NCI-H1436 treated with DMSO at 0.1 percent for 48 hours (cell line): ENCODE measurements at places on chromosomes 4 and X.

DNA sequence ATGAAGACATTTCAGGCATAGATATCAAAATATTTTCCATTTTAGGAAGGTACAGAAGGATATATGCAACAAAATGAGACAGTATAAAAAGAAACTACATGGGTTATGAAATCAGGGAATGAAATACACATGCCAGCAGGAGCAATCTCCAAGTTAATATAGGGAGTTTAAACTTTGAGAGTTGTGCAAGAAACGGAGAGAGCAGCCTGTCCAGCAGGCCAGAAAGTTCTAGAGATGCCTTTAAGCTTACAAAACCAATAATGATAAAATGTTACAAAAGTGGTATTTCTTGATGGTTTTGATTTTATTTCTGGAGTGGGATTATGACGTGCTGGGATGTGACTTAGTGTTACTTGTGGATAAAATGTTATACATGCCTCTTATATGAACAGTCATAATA lies 2047.9 kb downstream of the ARAP2 start:
- no peak for DNase-seq

DNA sequence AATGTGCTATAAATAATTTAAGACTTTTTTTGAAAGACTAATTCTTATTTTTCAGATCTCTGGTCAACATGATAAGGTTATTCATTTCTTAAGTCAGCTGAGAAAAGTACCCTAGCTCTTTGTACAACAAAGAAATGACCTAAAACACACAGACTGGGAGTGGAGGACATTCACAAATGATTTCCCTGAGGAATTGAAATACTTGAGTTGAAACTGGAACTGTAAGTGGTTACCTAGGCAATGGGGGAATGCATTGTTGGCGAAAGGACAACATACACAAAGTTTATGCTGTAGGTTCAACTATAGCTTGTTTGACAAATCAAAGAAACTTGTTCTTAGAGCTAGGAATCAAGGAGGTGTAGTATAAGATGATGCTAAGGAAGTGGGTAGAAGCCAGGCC lies 915.5 kb downstream of the FAT4 start:
- DNase-seq: no peak

DNA sequence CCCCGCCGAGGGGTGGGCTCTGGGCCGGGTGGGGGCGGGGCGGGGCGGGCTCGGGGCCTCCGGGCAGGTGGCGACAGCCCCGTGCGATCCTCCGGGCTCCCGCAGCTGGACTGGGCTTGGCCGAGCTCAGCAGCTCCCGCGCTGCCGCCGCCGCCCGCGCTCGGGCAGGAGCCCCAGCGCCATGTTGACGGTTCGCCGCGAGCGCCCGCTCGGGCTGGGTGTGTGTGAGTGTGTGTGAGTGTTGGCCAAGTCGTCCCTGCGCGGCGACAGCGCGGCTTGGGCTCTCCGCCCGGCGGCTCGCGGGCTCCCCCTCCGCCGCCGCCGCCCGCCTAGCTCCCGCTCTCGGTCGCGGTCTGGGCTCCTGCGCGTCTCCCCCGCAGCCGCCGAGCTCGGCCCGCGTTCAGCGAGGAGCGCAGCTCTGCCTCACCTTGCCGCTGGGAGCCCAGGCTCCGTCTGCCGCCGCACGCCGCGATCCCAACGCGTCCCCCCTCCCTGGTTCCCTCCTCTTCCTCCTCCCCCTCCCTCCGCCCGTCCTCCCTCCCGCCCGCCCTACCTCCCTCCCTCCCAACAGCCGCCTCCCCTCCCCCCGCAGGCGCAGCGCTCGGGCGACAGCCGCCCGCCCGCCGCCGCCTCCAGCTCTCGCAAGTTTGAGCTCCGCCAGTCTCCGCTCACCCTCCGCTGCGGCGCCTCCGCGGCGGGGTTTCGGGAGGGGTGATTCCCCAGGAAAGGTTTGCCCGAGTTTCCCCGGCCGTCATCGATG lies at the start of gene BCOR:
Gene BCOR (minus strand): TSS at position 455 of the 760 bp plus-strand sequence. CDS start 20,029 bp downstream, outside the sequence.
- DNase-seq: no peak

DNA sequence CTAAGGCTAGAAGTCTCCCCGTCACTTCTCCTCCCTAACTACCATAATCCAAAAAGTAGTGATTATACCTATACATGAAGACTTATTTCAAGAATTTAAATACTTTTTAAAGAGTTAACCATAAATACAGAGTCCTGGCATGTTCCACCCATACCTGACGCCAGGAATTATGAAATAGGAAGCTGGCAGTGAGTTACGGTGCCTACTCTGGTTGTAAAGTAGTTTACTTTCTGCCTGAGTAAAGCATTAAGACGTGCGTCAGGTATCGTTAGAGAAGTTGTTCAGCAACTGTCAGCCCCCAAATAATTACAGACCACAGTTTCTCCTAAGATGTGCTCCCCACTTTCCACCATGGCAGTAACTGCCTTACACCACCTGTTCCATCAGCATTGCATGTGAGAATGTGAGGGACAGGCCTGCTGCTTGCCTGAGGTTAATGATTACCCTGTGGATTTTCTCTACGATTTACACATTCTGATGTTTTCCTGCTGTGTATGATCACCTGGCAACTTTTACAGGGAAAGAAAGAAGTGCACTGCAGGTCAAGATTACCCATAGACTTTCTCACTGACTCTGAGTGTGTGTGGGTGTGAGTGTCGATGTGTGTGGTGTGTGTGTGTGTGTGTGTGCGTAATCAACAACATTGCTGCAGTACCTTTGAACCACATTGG lies 92.3 kb upstream of the SLC7A11 start:
- DNase-seq: no peak

DNA sequence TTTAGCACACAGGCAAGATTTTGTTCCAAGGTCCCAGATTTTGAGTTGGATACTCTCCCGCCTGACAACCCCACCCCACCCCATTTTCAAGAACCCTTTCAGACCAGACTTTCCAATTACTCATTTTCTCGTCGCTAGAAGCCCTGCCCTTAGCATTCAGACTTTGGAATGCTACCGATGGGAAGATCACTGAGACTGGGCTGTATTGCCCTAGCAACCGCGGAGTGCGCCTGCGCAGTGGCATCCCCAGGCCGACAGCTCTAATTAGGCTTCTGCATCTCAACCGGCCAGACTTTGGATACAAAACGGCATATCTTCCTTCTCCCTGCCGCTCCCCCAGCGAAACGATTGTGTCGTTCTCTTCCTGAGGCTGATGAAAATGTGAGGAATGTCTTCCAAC lies 3.4 kb downstream of the MAGEE2 start:
- DNase-seq: no peak

- no peak for DNase-seq
These were observed 164.0 kb upstream of the MBNL3 start for GRCh38 chrX:132652871-132653270.

DNA sequence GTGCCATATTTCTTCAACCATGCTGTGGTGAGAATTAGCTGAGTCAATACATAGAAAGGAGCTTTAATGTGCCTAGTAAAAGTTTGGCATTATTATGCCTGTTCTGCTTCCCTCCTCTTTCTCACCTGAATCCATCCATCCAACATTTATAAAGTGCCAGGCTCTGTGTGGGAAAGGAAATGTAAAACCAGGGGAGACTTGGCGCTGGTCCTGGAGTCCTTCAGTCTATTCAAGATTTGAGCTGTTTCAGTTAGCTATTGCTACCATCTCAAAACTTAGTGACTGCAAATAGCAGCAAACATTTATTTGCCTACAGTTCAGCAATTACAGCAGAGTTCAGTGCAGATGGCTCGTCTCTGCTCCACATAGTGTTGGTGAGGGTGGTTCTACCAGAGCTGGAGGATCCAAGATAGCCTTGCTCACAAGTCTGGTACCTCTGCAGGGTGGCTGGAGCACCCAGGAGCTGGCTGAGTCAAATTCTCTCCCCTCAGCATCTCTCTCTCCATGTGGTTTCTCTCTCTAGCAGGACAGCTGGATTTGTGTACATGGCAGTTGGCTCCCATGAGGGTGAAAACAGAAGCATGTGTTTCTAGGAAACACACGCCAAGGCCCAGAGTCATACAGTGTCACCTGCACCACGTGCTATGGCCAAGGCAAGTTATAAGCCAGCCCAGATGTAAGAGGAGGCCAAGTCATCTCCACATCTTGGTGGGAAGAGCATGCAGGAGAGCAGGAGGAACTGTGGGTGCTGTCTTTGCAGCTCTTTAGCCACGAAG lies 77.3 kb downstream of the FHDC1 start:
- DNase-seq: no peak

DNA sequence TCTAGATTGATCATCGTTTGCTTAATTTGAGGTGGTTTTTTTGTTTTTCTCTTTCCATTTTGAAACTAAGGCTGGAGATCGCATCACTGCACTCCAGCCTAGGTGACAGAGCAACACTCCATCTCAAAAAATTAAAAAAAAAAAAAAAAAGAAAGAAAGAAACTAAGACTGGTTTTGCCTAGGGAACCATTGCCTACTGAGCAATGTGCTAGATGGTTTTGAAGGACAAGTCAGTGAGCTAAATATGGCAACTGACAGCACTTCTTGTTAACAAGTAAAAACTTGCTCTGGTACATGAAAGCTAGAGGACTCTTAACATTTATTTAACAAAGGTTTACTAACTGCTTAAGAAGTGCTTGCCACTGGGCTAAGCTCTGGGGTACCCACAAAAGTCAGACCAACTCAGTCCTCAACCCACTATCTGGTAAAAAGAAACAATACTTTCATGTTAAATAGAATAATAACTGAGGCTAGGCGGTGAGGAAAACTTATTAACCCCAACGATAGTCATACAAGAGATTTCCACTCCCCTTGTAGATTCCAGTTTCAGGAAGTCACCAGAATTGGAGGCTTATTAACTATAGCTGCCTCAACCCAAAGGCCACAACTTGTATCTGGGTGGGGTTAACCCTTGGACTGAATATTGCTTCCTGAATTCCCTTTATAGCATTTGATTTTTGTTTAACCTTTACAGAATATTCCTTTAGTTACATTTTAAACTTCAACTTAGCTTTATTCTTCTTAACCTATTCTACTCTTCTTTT lies 111.6 kb downstream of the FRYL start:
- DNase-seq: no peak
